Fibroblast of upper back skin (primary cell): ENCODE measurements at places on chromosomes 6 and 20.

DNA sequence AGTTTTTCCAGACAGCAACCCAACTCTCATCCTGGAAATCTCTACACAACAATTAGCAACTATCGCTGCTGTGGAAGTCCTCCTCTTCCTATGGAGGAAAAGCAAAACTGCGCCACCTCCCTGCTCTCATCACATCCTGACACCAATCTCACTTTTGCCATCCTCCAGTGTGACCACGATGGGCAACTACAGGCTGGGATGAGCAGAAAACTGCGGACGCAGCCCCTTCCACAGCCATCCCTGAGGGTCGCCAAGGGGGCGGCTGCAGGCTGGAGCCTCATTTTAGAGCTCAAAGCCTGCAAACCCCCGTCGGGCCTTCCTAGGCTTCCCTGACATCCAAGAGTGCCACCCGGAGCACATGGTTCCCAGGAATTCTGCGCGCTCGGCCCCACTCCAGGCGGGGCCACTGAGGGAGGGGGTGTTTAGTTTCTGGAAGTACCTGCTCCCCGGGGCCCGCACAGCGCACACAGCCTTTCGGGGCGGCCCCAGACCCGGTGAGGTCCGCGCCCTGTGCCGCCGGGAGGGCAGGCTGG, 1.2 kb downstream of the TCFL5 start:
- DNase-seq: peak; percentile 25

DNA sequence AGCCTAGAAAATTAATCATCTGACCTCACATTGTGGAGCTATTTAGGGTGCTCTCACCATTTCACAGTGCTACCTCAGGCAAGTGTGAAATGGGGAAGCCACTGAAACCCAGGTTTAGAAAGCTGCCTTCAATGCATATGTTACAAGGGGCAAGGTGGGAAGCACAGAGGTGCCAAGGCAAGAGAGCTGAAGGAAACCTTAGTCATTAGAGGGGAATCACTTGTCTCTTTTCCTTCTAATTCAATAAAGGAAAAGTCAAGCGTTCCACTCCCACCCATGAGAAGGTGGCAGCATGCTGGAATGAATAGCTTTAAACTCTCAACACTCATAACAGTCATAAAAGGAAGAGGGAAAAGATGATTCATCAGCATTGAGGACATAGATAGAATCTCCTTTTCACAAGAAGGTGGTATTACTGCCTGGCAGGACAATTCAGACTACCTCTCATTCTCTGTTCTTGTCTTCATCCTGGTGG, 251.9 kb upstream of the IRAK1BP1 start:
- DNase-seq: no peak

- no peak for DNase-seq
These were observed 38.1 kb downstream of the TIAM2 start for GRCh38 chr6:155033021-155033791.

GRCh38 chr6:143482593-143482992, 28.9 kb downstream of the FUCA2 start:
- DNase-seq: peak; percentile 8

DNA sequence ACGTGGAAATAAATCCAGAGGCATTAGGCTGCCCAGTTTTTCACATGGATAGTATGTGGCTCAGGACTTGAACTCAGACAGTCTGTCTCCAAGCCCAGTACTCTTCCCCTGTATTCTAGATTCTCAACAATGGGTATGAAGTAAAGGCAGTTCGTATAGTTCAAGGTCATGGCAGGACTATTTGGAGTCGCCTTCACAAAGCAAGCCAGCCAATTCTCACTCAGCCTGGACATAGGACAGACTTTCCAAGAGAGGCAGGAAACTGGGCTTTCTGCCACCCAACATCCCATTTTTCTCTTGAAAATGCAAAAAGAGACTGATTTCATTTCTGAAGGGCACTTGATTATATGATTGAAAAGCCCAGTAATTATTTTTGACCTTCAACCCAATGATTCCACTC, 111.0 kb downstream of the EDN1 start:
- no peak for DNase-seq

DNA sequence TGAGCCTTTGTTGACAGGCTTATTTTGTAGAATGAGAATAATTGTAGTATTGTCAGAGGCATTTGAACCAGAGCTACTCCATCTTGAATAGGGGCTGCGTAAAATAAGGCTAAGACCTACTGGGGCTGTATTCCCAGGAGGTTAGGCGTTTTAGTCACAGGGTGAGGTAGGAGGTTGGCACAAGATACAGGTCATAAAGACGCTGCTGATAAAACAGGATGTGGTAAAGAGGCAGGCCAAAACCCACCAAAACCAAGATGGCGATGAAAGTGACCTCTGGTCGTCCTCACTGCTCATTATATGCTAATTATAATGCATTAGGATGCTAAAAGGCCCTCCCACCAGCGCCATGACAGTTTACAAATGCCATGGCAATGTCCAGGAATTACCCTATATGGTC, 82.7 kb downstream of the PFDN4 start:
- DNase-seq: no peak

- no peak for DNase-seq
These were observed 22.8 kb downstream of the KIF13A start for GRCh38 chr6:17964633-17965032.

- DNase-seq: no peak
These were observed 185.2 kb downstream of the SLC24A3 start for GRCh38 chr20:19397666-19398065.

DNA sequence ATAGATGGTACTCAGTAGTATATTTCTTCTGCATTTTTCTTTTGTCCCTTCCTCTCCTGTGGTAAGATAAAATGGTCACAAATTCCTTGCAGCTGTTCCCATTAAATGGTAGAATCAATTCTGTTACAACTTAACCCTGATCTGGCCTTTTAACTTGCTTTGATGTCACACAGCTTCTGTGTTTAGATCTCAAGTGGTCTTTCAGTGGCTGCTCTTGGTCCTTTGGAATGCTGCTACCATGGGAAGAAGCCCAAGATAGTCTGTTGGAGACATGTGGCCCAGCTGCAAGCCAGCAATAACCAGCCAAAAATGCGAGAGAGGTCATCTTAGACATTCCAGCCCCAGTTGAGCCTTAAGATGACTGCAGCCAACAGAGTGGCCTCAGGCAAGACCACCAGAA, 429.7 kb downstream of the KIF16B start:
- no peak for DNase-seq

GRCh38 chr6:6856538-6857523, 250.9 kb upstream of the RREB1 start:
- peak; percentile 33 for DNase-seq

DNA sequence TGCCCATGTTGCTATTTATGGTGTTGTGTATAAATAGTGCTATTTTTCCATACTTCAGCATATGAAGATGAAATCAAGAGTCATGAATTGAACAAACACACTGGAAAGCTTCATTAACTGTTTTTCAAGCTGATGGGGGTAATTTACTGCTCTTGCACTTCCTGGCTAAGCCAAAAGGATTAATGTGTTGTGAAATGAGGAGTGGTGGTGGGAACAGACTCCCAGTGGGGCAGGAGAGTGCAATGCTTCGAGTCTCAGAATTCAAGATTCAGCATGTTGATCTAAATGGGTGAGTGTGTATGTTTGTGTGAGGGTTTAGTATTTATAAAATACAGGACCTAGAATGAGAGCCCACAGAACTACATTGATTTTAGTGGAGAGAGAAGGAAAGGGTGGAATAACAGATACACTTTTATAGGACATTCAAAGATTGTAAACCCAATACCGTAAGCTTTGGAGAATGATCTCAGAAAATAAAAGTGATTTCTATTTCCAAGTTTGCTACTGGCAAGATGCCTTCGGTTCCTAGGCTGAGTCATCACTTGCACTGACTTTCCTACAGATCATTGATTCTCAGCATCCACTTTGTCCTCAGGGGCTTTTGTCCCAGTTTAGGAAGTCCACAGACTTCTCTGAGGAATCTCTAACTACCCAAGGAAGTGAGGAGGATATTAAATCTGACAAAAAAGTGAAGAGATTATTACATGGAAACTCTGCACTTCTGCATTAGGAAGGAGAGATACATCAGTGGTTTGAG, 303.6 kb downstream of the TRDN start:
- DNase-seq: no peak

DNA sequence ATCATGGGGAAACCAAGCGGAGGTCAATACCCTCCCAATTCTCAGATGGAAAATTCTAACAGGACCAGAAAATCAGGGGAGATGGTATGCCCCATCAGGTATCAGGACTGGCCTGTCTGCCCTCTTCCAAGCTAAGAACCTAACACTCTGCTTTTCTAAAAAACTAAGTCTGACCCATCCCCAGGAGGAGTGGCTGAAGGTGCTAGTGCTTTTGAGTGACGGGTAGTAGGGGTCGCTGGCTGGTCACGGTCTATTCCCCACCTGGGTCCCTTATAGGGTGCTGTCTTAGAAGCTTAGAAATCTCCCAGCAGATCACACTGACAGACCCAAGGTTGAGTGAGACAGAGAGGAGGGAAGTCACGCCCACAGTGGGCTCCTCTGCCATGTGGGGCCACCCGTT, 9.6 kb downstream of the ABHD16A start:
- DNase-seq: no peak

- DNase-seq: no peak
These were observed 9.3 kb downstream of the ANGPT4 start for GRCh38 chr20:906703-907270.
